ENCODE measurements at places on chromosomes 13 and 19.

DNA sequence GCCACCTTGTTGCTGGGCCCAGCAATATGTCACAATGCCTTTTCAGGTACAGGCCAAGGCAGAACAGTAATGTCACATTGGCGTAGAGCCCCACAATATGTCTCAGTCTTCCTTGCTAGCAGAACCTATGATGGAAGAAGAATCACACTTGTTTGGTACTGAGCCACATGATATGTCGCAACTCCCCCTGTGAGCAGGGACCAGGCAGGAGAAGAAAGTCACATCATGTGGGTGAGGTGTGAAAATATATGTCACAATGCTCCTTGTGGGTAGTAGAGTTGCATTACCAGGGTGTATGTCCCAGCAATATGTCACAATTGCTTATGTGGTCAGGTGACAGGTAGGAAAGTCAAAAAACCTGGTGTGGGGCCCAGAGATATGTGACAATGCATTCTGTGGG, 7.1 kb upstream of the ZNF91 start:
- no peak for DNase-seq

- no peak for DNase-seq
Observed at GRCh38 chr13:23654111-23655110, 84.2 kb downstream of the TNFRSF19 start.

- no peak for DNase-seq
Observed at GRCh38 chr13:98869408-98870090, 108.3 kb downstream of the DOCK9 start.

- no peak for DNase-seq
Observed at GRCh38 chr13:85544756-85545155, 254.5 kb downstream of the SLITRK6 start.

DNA sequence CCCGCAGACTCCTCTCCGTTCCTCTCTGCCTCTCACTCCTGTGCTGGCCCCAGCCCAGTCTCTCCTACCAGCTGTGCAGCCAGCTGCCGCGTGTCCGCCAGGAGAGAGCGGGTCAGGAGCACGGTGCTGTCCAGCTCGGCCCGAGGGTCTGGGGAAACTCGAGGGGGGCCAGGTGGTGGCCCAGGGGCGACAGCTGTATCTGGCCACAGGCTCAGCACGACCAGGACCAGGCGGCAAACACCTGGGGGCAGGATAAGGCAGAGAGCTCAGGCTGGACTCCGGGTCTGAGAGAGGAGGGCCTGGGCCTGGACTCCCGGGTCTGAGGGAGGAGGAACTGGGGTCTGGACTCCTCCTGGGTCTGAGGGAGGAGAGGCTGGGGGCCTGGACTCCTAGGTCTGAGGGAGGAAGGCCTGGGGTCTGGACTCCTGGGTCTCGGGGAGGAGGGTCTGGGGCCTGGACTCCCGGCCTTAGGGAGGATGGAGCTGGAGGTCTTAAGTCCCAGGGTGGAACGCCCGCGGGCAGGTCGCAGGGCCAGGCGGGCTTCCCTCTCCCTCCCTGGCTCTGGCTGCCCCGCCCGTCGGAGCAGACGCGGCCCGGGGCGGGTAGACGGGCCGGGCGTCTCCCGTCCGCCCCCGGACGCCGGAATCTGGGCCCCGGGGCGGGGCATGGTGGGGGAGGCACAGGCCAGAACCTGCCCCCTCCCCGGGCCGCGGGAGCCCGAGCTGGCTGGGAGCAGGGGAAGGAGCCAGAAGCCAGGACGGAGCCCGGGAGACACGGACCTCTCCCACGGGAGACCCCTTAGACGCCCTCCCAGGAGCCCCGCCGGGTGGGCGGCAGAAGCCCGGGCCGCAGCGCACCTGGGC, 1.3 kb downstream of the IL11 start:
- no peak for DNase-seq

- no peak for DNase-seq
Observed at GRCh38 chr13:64054321-64054720, 2638.7 kb upstream of the PCDH20 start.

GRCh38 chr13:98181111-98181815, 4.2 kb upstream of the RNF113B start:
- DNase-seq: no peak

DNA sequence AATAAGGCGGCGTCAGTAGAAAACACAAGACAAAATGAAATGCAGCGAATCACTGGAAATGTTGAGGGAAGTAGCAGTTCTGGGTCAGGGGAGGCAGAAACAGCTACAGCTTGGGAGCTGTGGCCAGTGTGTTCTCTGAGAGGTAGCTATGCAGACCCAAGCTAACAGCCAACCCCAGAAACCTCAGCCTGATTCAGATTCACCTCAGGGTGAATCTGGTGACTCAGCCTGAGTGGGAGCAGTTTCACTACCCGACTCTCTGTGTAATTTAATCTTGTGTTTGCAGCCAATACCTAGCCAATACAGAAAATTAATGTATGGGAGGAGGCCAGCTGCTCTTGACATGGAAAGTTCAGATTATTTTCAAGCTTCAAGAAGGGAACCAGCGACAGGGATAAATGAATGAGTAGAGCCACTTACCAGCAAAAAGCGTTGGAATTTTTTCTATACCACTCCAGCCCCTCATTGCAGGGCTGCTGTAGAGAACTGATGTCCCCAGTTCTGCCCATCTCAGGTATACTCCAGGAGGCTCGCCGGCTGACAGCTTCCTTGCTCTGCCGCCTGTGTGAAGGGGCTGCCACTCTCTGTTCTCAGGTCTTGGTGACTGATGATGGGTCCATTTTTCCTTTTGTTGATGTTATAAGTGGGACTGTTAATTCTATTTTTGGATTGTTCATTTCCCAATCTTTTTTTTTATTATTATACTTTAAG, 8.9 kb downstream of the IGFL3 start:
- DNase-seq: no peak

GRCh38 chr13:25330541-25330940, 29.1 kb downstream of the NUP58 start:
- no peak for DNase-seq

- DNase-seq: no peak
Observed at GRCh38 chr19:928471-929202, 2.8 kb downstream of the ARID3A start.

GRCh38 chr13:73922493-73923393, 211.5 kb downstream of the KLF12 start:
- DNase-seq: no peak

- DNase-seq: no peak
Observed at GRCh38 chr19:53927739-53928138, 18.7 kb downstream of the CACNG7 start.

DNA sequence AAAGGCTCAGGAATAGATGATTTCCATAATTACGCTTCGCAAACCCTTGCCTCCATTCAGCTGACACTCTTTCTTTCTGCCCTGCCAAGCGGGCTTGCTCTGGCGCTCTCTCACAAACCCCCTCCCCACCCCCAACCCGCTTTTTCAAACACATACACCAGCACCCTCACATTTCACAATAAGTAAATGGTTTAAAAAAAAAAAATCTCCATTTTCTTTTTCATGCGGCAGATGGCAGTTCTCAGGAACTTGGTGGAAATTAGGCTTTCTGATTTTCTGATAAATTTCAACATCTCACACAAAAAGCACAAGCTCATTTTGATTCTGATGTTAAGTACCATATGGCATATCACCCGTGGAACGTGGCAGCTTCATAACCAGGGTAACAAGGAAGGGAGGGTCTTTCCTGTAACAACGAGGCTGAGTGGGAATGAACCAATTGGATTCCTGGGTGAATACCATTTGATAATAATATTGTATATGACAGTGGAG, 43.8 kb downstream of the C13orf42 start:
- no peak for DNase-seq

DNA sequence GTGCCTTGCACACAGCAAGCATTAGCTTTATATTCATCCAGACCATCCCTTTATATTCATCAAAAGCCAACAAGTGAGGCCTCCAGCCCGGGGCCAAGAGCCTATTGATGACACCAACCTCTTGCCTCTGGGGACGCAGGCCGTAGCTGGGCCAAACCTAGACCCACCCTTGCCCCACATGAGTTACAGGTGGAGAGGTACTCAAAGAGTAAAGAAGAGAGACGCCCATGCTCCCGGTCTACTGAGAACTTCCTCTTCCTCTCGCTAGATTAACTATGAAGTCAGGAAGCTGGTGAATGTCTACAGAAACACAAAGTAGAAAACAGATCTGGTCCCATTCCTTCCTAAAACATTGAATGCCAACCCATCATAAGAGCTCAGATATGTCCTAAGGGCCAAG, 3.8 kb upstream of the MLNR start:
- DNase-seq: no peak

- no peak for DNase-seq
Observed at GRCh38 chr13:68064001-68064770, 834.0 kb upstream of the PCDH9 start.

DNA sequence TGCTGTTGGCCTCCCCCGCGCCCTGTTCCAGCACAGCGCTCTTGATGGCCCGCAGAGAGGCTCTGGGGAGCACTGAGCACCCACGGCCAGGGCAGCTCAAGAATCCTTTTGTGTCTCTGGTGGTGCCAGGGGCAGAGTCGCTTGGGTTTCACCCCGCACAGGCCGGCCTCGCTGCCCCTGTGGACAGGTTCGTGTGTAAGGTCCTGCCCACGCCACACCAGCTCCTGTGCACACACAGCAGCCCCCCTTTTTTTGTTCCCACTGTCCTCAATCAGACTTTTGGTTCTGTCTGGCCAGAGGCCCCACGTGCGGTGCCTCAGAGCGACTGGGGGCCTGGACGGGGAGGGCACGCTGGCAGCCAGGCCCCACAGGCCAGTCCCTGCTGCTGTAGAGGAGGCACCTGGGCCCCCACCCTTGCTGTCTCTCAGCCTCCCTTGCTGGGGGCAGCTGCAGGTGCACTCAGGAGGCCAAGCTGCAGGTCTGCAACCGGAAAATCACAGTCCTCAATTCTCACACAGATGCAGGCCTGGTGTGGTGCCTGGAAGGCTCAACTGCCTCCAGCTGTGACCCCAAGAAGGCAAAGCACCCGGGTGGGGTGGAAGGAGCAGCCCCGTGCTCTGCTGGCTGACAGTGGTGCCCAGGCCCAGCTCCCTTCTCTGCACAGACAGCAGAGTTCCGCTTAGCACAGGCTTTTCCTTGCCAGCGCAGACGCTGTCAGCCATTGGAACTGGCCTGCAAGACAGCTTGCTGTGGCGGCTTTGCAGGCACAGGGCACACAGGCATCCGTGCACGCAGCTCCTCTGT, 12.6 kb upstream of the F7 start:
- DNase-seq: no peak

- no peak for DNase-seq
Observed at GRCh38 chr13:107124730-107125129, 556.8 kb upstream of the ARGLU1 start.

DNA sequence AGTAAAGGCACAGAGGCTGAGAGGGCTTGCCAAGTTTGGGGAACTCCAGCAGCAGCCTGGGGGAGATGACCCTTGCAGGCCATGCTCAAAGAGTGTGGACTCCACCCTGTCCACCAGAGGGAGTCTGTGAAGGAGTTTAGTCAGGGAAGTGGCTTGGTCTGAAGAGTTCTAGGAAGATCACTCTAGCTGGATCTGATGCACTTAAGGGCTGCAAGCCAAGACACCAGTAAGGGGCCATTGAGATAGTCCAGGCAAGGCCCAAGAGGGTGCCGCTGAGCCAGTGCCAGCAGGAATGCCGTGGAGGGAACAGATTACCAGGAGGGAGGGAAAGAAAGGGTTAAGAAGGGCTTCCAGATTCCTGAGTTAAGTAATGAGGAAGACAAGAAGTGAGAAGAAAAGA, 68.7 kb downstream of the ZAR1L start:
- no peak for DNase-seq

- no peak for DNase-seq
Observed at GRCh38 chr19:56699552-56699951, 28.0 kb upstream of the ZNF835 start.

DNA sequence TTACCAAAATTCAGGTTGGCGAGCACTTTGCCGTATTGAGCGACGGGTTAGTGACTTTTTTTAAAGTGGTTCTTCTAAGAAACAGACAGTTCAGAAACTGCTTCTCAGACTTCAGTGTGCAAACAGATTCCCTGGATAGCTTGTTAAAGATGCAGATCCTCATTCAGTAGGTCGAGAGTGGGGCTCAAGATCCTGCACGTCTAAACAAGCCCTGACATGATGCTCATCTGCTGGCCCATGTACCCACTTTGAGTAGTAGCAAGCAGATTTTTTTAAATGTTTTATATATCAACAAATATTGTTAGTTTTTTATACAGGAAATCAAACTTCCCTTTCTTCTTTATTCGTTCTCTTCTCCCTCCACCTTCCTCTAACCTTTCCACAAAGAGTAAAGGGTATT, 7.3 kb downstream of the METTL21C start:
- no peak for DNase-seq

GRCh38 chr19:52640916-52641315, 2.8 kb upstream of the ZNF83 start:
- no peak for DNase-seq

GRCh38 chr19:6242677-6243076, 37.1 kb downstream of the MLLT1 start:
- DNase-seq: no peak

GRCh38 chr13:36142735-36143134, 11.6 kb upstream of the DCLK1 start:
- no peak for DNase-seq

- DNase-seq: peak; percentile 78
Observed at GRCh38 chr19:7394731-7395359, 46.1 kb downstream of the ARHGEF18 start.

GRCh38 chr13:26344980-26345379, 91.1 kb downstream of the CDK8 start:
- DNase-seq: no peak

DNA sequence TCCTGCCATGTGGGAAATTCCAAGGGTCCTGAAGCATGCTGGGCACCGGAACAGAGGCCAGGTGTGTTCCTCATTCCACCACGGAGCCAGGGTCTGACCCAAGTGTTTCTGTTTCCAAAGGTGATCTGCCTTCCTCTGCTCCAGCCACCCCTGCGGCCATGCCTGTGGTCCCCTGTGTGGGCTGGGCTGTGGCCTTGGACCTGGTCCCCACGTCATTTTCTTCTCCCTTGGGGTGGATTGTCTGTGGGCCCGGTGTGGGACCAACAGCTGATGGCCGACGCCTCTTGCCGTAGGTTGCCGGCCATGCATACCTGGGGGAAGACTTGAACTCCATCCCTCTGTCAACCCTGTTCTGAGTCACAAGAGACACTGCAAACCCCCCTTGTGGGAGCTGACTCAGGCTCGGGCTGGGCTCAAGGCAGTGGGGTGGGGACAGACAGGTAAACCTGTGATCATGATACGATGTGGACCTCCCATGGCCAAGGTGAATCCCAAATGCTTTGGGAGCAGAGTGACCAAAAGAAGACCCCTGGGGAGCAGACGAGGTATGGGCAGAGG, 35.0 kb downstream of the ATP11A start:
- no peak for DNase-seq

GRCh38 chr13:35279500-35279899, 197.0 kb downstream of the MAB21L1 start:
- DNase-seq: no peak

- no peak for DNase-seq
Observed at GRCh38 chr13:42984691-42985090, 7.3 kb downstream of the EPSTI1 start.

- no peak for DNase-seq
Observed at GRCh38 chr13:111232191-111232590, 88.3 kb upstream of the TEX29 start.

DNA sequence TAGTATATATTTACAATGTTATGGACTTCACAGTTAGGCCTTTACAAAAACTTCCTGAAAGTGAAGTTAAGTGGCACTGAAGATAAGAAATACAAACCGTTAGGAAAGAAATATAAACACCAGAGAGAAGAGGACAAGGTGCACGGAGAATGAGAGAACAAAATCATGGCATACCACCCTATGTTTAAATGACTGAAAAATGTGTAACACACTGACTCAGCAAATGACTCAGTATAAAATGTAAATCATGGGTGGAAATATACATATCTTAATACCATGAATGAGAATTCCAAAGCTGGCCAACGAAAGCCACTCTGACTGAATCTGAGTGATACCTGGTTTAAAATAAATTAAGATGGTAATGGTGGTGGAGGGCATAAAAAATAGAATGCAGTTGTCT, 260.8 kb downstream of the DNAJC15 start:
- no peak for DNase-seq
